ENCODE measurements at places on chromosomes 4 and X.

DNA sequence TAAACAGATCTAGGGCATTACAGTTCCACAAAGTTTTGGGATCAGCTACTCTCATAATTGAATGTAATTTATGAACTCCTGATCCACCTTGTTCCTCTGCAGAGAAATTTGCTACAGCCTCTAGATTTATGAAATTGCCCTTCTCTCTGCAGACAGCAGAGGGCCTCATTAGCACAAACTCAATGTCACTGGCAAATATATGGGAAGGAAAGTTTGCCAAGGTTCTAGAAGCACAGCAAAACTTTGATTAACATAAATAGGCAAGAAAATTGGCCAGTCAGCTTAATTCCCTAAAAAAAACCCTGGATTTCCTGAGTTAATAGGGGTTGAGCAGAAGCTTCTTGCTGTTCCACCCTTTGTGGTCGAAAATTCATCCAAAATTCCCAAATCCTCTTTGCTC is 31.5 kb downstream of the PRPS1 start:
- DNase-seq = no peak

DNA sequence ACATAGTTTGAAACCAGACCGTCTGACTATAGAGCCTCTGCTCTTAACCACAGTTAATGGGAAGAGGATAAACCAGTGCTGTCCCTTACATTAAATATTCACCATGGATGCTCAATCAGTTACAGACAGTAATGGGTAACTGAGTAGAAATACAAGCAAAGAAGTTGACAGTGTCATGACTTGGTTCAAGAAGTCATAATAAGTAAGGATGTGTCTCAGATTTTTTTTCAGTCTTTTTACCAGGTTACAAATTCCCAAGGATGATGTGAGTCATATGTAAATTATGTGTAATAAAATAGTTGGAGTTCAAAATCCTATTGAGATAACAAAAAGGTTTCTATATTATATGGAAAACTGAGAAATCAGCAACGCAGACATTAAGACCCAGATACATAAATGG is 31.1 kb downstream of the ZCCHC4 start:
- DNase-seq = no peak

DNA sequence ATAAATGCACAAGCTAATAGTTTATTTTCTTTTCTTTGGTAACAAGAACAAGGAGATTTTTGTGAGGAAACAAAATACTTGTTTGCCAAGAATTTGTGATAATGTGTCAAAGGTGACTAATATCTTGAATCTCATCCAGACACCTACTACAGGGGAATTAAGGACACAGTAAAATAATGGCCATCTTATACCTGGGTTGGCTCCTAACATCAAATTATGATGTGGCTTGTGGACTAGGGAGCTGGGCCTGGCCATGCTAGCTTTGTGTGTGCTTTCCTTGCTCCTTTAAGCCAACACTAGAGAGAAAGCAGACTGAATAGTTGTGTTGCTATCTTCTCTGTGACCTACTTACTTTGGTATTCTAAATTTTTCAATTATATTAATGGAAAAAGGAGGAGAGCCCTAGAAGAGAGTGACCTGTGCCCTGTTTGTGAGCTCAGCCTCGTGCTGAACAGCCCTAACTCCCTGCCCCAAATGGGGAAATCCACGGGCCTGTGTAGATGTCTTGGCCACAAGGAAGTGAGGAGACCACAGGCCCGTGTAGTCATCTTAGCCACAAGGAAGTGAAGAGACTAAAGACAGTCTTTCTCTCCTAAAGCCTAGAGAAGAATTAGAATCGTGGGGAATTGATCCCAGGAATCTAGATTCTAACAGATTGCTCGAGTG is 23.3 kb downstream of the ARHGAP24 start:
- DNase-seq = no peak

GRCh38 chrX:84322083-84322827 is 134.3 kb upstream of the RPS6KA6 start:
- DNase-seq = no peak

DNA sequence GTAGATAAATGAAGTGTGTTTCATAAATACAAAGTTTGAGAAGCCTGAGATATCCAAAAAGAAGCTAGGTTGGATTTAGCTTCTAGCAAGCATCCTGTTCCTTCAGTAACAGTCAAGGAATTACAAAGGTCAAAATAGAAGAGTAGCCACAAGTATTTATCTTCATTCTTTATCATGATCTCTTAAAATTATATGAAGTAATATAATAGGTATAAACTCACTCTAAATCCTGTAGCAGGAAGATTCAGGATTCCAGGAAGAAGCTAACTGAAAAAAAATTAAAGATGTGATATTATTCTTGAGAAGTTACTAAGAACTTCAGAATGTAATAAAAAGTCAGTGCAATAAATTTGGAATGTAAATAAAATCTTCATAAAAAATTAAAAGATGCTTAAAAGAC is 31.1 kb upstream of the RXFP1 start:
- no peak for DNase-seq

GRCh38 chrX:23127586-23127985 is 127.8 kb downstream of the DDX53 start:
- no peak for DNase-seq

DNA sequence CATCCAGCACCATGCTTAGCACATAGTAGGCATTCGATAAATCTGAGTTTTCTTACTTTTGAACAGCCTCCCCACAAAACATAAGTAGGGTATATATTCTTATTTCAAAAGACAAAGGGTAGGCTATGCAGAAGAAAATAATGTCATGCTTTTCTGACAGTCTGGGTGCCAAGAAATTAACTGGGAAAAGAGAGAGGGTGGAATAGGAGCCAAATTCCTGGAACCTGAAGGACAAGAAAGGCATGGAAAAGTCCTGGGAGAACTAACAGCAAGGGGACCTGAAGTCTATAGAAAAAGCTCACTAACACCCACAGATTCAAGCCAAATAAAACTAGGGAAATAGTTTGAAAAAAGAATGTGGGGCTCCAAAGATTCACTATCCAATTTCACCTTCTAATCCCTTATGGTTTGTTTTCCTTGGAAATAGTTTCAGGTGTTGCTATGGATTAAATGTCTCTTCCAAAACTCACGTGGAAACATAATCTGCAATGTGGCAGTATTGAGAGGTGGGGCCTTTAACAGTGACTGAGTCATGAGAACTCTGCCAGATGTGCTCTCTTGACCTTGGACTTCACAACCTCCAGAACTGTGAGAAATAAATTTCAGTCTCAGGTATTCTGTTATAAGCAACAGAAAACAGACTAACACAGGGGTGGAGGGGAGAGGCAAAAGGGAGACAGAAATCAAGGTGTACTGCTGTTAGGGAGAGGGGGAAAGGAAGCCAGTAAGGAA is 173.3 kb upstream of the ARHGEF9 start:
- no peak for DNase-seq

- DNase-seq = no peak
These were observed 24.1 kb downstream of the MSMO1 start for GRCh38 chr4:165351359-165352130.

Measured in stimulated activated CD4-positive, alpha-beta T cell treated with anti-CD3 and anti-CD28 coated beads, Interleukin-2, amount 100 ng/mL, for 24 hours (primary cell).